Astrocyte (in vitro differentiated cells and primary cell): ENCODE measurements at places on chromosomes 5 and 9. TPM values are rescaled to one million over a fixed set of nuclear protein-coding genes. Genes with fewer than 3 reads are reported as not detected.

GRCh38 chr9:130732793-130733221 lies 39.2 kb downstream of the EXOSC2 start:
- no peak for DNase-seq

- DNase-seq: peak; percentile 47
These were observed 89.8 kb downstream of the CDKN2A start for GRCh38 chr9:21904371-21904770.

DNA sequence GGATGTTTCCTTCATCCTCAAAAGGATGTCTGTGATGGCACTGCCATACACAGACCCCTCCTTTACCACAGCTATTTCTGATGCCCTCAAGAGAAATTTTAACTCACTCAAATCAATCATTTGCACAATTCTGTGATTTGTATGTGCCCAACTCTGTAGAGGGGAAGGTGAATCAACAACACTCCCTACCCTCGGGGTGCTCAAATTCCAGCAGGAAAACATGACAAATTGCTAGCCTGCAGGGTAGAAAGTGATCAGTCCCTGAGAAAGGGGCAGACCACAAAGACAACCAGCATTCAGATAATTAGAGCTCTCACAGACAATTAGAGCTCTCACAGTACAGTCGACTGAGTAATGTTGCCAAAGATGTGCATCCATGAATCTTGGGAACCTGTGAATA lies 45.3 kb upstream of the FOXE1 start:
- no peak for DNase-seq

GRCh38 chr5:113140837-113141671 lies 164.5 kb downstream of the DCP2 start:
- peak; percentile 86 for DNase-seq

DNA sequence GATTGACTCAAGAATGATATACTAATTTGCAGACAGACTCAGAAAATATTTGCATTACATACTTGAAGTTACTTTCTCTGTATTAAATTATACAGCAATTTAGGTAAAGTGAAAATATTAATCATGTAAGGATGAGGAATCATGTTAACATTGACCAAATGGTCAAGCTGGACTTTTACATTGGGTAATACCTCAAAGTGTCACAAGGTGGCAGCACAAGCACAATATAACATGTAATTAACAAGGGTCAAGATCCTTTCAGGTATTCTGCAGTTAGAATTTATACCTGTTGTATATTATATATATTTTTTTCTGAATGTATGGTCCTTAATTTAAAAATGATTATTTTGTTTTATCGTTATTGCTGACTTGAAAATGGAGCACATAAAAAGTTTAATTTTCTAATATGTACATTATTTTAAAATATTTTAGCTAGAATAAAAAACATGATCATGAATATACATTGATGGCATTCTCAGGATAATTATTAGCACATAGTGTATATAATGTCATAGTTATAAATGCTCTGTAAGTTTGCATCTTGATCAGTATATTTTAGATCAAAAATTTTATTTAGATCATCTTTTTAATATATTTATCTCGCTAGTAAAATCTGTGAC lies 8.6 kb downstream of the HAPLN1 start:
- DNase-seq: no peak

GRCh38 chr5:134127376-134127861 lies 12.9 kb downstream of the TCF7 start:
- peak; percentile 62 for DNase-seq

DNA sequence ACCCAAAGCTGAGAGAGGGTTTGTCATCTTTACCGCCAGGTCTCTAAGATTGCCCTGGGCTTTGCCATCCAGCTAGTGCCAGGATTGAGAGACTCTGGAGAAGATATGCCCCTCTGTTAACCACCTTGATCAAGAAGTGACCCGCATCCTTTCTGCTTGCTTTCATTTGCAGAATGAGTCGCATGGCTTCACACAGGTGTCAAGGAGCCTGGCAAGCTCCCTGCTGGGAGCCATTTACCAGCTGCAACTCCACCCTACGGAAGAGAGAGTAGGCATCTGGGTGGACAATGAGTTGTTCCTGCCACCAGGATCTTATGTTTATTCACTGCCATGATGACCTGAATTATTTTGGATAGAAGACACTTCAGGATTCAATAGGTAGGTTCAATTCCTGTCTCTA lies 43.0 kb downstream of the HSD17B3 start:
- DNase-seq: no peak

DNA sequence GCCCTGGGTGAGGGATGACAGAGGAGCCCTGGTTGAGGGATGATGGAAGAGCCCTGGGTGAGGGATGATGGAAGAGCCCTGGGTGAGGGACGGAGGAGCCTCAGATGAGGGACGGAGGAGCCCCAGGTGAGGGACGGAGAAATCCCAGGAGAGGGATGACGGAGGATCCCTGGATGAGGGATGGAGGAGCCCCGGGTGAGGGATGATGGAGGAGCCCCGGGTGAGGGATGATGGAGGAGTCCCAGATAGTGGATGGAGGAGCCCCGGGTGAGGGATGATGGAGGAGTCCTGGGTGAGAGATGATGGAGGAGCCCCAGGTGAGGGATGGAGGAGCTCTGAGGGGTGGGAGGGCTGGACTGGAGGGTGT lies 10.9 kb downstream of the PHF2 start:
- DNase-seq: no peak

DNA sequence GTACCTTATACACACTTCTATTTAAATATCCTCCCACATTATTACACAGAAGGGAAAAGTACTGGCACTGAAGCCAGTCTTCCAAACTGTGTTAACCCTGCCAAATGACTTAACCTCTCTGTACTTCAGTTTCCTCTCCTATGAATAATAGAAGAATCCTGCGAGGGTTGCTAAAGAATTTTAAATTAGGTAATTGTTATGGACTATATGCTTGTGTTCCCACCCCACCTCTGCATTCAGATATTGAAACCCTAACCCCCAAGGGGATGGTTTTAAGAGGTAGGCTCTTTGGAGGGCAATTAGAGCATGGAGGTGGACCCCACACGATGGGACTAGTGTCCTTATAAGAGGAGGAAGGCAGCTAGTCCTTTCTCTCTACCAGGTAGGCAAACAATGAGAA lies 72.7 kb downstream of the TTLL11 start:
- DNase-seq: peak; percentile 23

- no peak for DNase-seq
These were observed 148.2 kb downstream of the COX7C start for GRCh38 chr5:86765778-86766502.

DNA sequence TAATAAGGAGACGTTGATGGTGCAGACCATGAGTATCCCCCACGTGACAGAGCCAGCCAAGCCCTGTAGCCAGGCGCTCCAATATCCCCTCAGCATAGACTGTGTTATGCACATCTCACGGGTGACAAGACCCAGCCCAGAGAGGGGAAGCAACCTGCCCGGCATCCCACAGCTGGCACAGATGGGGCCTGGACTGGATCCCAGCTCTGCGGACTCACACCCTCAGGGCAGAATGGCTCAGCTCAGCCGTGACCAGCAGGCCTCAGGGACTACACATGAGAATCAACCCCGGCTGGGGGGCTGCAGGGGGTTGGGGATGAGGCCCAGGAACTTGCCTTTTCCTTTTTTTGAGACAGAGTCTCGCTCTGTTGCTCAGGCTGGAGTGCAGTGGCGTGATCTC lies 11.7 kb downstream of the FIBCD1 start:
- no peak for DNase-seq

- peak; percentile 15 for DNase-seq
These were observed 139.6 kb downstream of the MAN2A1 start for GRCh38 chr5:109829331-109829730.

- DNase-seq: no peak
These were observed 97.8 kb upstream of the SMC5 start for GRCh38 chr9:70160686-70161600.

GRCh38 chr5:76641514-76642120 lies 18.4 kb upstream of the F2RL2 start:
- peak; percentile 50 for DNase-seq

DNA sequence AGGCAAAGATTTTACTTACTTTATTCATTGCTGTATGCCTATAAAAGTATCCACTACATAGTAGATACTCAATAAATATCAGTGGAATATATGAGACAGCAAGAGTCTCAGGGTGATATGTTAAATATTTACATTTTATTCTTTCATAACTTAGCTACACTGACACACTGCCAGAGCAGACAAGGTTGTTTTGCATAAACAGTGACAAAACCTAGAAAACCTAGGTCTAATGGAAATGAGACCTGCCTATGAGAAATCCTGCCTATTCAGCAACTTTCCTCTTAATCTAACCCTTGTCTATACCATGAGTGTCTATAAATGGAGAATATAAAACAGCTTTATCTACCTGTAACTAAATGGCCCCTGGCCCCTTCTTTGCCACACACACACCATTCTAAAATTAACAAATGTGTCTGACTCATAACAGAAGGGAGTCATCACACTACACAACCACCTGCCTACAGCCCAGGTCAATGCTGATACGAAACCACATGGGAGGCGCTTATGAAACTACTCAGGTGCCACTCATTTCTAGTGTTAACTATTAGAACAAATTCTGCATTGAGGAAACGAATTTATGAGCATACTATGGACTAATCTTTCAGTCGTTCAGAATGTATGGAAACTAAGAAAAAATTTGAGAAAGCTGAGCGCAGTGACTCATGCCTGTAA lies 60.3 kb downstream of the UBAP2 start:
- peak; percentile 12 for DNase-seq

DNA sequence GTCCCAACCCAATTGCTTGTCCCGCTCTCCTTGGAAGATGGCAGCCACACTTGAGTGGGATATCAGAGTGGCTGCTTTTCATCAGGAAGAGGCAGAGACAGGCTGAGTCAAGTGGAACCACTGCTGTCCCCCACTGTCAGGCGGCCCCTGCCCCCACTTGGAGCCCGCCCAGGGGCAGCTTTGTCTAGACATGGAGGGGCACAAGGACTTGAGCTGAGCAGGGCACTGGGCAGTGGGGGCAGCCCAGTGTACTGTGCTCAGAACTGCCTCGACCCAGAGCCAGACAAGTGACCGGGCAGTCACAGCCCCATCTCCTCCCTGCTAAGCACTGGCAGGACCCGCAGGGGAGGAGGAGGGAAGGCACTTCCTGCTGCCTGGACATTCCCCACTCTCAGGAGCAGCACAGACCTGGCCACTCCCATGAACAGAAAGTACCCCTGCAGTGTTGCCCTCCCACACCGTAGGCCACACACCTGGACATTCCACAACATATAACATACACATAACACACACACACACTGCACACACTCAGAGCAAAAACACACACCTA lies 91.0 kb downstream of the MRPL36 start:
- DNase-seq: no peak

- DNase-seq: no peak
These were observed 84.8 kb downstream of the WNK2 start for GRCh38 chr9:93268551-93269314.

GRCh38 chr5:14465116-14465515 lies 116.5 kb upstream of the OTULINL start:
- peak; percentile 71 for DNase-seq

- DNase-seq: peak; percentile 54
These were observed 9.3 kb upstream of the PTPN3 start for GRCh38 chr9:109507421-109507838.

GRCh38 chr5:149400304-149400703 lies 21.2 kb upstream of the IL17B start:
- no peak for DNase-seq

DNA sequence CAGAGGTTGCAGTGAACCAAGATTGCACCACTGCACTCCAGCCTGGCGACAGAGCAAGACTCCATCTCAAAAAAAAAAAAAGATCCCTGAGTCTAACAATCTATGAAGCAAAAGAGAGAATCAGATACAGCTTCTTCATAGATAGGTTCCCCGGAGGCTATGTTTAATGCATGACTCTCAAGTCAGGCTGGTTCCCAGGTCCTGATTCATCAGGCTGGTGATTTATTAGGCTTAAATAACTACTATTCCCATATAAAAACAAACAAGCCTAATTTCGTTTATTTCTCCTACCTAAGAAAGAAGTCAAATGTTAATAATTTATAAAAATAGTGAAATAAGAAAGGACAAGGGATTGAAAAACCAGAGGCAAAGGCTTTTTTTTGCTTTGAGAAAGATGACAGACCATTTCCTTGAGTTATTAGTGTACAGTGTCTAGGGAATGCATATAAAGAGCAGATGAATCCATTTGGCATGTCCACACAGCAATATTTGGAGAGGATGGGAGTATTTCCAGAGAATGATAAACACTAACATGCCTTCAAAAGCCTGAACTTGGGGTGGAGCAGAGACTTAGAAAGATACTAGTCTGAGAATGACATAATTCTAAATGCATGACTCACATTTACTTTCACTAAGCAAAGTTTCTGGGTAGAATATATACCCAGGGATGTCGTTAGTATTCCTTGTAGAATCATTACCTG lies 115.3 kb downstream of the NREP start:
- peak; percentile 66 for DNase-seq

DNA sequence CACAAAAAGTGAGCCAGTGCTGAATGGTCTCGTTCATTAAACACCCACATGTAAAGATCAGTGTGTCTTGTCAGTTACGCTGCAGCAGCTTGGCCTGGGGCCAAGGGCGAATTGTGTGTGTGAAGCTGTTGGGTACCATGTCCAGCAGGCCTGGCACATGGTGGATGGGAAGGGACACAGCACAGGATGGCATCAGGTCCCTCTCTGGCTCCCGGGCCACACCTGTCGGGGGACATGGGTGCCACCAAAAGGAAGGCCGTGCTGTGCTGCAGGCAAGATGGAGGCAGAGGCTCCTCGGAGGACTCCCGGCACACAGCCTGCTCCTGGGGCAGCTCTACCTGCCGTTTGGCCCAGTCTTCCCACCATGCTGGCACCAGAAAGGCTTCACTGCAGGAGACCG lies 32.0 kb downstream of the NKD2 start:
- DNase-seq: no peak

Gene TMC1
- 0.10 TPM in 1 of 2 replicates, not detected in the other for total RNA-seq

Gene PCDHGA10
- total RNA-seq: 34.0 and 41.6 TPM in 2 replicates

Gene GABRA1
- 0.32 and 0.41 TPM in 2 replicates for total RNA-seq

Gene ARL14EPL
- not detected in 2 replicates for total RNA-seq

Gene SLIT3
- 20.7 and 33.0 TPM in 2 replicates for total RNA-seq

Gene INSYN2B
- total RNA-seq: 0.10 and 0.36 TPM in 2 replicates

Gene CYLC2
- not detected in 2 replicates for total RNA-seq

Gene CLTA
- total RNA-seq: 386 and 424 TPM in 2 replicates
